ENCODE measurements at places on chromosomes 7 and 10.

DNA sequence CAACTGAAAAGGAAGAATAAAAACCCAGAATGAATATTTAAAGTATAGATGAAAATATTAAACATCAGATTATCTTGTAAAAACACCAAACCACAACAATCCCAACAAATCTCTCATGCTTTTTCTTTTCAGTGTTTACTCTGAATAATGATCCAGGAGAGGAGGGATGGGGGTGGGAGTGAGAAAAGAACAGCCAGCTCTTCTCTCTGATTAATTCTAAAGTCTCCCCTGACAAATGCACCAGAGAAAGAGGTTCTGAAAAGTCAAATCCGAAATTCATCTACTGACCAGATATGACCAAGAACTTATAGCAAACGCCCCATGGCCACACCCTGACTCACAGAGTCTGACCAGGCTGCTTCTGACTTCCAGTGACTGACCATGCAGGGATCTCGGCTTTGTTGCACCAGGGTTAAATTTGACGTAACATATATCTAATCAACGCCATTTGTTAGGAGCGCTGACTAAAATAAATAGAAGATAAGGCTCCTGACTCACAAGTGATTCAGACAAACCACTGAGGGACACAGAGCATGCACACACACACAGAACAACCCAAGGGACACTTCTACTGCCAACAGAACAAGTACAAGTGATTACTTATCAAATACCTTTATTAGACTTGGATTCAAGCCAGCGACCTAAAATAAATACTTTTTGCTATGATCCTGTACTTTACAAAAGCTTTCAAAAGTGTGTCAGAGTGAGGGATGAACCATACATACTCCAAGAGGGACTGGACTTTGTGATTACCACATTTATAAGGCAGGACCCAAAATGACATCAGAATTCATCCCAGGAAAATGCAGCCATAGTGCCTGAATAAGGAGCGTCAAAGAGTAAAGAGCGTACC, 9.3 kb upstream of the SPOCK2 start:
- DNase-seq: peak; percentile 91

DNA sequence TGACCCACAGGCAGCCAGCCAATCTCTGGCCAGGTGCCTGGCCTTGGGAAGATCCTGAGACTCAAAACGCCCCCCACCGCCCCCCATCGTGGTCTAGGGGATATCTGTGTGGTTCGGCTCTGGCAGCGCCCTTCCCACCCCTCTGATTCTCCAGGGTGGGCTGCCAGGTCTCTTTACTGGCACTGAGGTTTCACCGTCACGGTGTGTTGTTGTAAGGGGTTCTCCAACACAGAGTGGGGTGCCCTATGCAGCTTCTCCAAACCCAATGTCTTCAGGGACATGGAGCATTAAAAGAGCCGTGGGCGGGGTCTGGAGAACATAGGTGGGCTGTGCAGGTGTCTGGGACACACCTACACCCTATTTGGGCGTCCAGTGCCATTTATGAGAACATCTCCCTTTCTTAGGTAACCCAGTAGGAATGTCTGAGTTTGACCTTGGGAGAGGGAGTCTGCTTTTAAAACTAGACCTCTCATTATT, 1.5 kb downstream of the MAFK start:
- DNase-seq: no peak

DNA sequence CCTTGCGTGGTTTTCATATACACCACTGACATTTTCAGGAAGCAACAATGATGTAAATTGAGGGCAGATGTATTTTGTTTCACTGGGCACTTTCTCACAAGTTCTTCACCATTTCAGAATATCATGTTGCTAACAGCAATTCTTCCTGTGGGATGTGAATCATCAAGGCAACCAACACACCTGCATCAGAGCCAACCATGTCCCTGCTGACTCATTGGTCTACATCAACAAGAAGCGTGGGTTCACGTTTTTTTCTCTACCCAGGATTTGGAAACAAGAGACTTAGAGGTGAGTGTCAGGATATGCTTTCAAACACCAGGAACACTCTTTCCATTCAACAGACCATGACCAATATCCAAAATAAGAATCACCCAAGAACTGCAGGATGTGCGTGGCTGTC, 203.9 kb downstream of the TEX36 start:
- no peak for DNase-seq

DNA sequence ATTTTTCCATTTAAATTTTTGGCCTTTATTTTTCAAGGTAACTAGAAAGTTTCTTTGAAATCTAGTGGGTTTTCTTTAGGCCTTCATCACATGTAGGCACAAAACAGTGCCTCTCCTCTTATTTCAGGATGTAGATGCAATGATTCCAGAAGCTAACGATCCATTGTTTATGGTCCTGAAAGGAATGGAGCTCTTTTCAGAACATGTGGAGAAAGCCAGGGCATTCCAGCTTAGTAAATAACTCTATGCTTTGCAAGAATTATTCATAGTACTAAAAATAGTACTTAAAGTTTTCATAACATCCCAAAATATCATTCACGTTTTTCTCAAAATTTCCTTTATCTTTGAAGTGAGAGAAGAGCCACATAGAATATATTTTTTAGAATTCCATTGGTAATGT, 91.3 kb downstream of the DYNC1I1 start:
- DNase-seq: no peak
